Omental fat pad (tissue), 4 donors: ENCODE measurements at places on chromosomes 16 and 17.

DNA sequence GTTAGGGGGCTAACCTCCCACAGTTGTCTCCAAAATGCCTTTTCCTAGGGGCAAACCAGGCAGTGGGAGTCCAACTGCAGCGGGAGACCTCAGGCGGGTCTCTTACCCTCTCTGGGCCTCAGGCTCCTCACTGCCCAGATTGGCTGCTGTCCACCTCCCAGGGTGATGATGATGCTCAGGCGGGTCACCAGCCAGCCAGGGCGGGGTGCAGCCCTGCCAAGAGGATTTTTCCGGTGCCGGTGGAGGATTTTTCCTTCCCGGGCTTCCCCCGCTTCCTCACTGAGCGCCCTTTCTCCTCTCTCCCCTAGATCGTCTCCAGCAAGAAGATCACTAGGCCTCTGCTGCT lies 22.8 kb downstream of the CPNE2 start:
- no peak for DNase-seq

- DNase-seq: no peak
These were observed 29.5 kb downstream of the DRC3 start for GRCh38 chr17:18002171-18002570.

DNA sequence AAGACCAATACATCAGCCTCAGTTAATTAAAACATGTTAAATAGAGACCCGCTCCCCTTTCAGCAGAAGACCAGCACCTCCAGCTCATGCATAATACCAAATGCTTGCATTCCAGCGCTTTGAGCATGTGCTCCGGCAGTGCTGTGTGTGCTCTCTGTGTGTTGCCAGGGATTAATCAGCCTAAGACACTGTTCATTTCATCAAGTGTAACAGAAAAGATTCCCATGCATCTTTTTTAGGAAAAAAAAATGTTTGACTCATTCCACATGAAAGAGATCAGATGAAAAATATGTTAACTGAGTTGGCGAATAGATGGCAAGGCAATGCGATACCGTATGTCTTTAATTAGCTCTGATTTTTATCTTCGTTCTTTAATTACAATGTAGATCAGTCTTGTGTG lies 187.6 kb downstream of the RPTOR start:
- DNase-seq: no peak

- DNase-seq: no peak
These were observed 25.2 kb upstream of the GPRC5B start for GRCh38 chr16:19909750-19910322.

GRCh38 chr17:79914813-79915740 lies 75.8 kb upstream of the CBX4 start:
- DNase-seq: no peak
